ENCODE measurements at places on chromosomes 4 and X. TPM values are rescaled to one million over a fixed set of nuclear protein-coding genes. Genes with fewer than 3 reads are reported as not detected.

Gene DCAF4L1
- 0.16 TPM for total RNA-seq

Gene AFAP1
- 26.3 TPM for total RNA-seq

Gene BEND2
- total RNA-seq = not detected

Gene GPC4
- total RNA-seq = 70.3 TPM

Gene ACOX3
- total RNA-seq = 21.7 TPM

DNA sequence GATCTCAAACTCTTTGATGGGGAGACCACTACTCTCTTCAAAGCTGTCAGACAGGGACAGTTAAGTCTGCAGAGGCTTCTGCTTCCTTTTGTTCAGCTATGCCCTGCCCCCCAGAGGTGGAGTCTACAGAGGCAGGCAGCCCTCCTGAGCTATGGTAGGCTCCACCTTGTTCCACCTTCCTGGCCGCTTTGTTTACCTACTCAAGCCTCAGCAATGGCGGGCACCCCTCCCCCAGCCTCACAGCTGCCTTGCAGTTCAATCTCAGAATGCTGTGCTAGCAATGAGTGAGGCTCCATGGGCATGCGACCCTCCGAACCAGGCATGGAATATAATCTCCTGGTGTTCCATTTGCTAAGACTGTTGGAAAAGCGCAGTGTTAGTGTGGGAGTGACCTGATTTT lies 42.1 kb upstream of the UGT2B10 start:
- DNase-seq = no peak

GRCh38 chrX:107507093-107507743 lies 57.8 kb downstream of the FRMPD3 start:
- no peak for DNase-seq

DNA sequence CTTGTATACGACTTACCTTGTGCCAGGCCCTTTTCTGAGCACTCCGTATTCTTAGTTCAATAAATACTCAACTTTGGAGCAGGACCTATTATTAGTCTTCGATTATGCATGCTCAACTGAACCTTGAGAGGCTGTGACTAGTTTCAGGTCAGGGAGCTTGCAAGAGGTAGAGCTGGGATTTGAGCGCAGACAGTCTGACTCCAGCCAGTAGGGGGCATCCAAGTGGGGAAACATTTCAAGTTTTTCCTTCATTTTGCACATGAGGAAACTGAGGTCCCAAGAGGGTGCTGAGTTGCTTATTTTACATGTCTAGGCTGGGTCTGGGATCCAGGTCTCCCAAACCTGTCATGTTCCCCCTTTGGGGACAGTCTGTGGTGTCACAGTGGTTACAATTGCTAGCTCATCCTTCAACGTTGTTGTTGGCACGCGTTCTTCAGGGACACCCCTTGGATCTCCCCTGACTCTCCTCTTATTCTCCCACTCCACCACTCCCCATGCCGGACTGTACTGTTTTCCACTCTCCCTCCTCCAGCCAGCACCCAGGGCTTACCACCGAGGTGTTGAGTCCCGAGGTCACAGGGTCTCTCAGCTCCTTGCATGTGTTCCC lies 6.7 kb upstream of the PRICKLE3 start:
- no peak for DNase-seq

- DNase-seq = no peak
Measured at GRCh38 chrX:43566170-43566569, 89.9 kb upstream of the MAOA start.

DNA sequence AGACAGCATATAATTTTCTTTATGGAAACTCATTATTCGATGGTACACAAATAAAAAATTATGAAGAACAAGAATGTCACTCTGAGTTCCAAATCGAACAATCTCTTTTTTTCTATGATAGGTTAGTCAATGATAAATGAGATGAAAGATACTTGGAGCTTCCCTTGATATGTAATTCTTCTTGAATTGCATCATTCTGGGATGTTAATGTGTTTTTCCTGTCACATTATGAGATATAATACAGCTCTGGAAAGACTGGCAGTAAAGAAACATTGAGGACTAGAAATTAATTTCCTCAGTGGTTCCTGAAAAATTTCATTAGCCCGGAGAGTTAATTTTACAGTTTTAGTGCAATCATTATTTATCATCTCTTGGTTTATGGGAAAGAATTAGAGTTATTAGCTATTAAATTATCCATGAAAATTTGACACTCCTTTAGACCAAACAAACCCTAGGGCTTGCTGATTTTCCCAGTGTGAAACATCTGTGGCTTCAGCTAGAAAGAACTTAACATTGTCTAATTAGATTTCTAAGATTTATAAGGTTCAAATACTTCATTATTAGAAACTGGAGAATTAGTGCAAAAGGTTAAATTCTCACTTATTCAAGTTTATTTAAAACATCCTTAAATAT lies 1546.6 kb upstream of the TENM3 start:
- no peak for DNase-seq

DNA sequence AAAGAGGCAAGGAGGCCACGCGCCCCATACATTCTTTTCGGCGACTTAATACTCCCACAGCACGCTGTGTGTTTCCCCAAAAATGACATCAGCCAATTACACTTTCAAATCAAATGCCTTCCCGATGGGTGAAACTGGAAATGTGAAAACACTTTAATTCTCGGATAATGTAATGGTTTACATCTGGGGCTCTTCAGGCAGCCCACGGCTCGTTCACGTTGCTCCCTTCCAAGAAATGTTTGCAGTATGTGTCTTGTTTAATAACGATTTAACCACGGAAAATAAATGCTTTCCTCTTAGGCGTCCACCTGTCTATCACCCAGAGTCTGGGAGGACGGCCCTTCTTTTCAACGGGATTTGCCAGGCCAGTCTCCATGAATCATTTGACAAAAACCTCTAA lies 272.5 kb downstream of the SHOX start:
- no peak for DNase-seq

DNA sequence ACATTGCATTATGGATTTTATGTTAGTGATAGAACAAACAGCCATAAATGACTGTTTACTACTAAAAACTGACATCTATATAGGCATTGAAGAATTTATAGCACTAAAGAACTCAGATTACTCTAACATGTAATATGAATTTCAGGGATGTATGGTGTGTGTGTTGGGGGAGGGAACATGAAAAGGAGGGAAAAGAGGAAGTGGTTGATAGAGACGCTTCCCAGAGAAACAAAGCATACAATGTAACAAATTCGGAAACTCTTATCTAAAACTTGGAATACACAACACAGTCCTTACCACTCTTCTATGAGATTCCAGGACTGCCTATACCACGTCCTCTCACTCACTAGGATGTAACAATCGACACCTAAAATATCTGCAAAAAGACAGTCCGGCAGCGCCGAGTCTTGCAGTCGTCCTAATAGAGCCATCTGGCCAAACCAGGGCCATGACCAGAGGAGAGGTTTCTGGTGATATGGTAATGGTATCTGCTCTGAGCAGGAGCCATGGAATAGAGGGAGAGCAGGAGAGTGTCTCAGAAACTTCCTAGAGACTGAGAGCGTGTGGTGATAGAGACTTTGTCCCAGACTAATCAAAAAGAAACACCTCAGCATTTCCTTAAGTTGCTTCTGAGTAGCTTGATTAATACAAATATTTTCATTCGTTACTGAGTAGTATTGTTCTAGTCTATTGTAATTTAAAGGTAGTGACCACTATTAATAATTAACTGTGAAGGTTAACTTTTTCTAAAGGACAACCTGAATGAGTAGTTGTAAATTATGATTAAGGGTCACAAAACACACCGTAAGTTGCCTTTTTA lies 251.9 kb upstream of the ETNPPL start:
- no peak for DNase-seq

- no peak for DNase-seq
Measured at GRCh38 chr4:2042204-2042946, 16.8 kb upstream of the NAT8L start.

DNA sequence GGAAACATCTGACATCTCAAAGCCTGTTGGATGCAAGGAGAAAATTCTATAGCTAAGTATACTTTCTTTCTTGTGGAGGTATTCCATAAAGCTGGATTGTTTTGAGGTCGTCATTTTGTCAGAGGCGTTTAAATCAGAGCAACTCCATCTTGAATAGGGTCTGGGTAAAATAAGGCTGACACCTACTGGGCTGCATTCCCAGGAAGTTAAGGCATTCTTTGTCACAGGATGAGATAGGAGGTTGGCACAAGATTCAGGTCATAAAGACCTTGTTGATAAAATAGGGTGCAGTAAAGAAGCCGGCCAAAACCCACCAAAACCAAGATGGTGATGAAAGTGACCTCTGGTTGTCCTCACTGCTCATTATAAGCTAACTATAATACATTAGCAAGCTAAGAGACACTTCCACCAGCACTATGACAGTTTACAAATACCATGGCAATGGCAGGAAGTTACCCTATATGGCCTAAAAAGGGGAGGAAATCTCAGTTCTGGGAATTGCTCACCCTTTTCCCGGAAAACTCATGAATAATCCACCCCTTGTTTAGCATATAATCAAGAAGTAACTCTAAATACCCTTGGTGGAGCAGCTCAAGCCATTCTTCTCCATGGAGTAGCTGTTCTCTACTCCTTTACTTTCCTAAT lies 11.9 kb downstream of the HSD17B13 start:
- no peak for DNase-seq

- DNase-seq = no peak
Measured at GRCh38 chr4:107837317-107837716, 12.6 kb downstream of the SGMS2 start.

GRCh38 chrX:47223476-47224250 lies 5.2 kb downstream of the CDK16 start:
- peak; percentile 48 for DNase-seq

GRCh38 chr4:108109997-108110416 lies 58.7 kb downstream of the LEF1 start:
- no peak for DNase-seq

DNA sequence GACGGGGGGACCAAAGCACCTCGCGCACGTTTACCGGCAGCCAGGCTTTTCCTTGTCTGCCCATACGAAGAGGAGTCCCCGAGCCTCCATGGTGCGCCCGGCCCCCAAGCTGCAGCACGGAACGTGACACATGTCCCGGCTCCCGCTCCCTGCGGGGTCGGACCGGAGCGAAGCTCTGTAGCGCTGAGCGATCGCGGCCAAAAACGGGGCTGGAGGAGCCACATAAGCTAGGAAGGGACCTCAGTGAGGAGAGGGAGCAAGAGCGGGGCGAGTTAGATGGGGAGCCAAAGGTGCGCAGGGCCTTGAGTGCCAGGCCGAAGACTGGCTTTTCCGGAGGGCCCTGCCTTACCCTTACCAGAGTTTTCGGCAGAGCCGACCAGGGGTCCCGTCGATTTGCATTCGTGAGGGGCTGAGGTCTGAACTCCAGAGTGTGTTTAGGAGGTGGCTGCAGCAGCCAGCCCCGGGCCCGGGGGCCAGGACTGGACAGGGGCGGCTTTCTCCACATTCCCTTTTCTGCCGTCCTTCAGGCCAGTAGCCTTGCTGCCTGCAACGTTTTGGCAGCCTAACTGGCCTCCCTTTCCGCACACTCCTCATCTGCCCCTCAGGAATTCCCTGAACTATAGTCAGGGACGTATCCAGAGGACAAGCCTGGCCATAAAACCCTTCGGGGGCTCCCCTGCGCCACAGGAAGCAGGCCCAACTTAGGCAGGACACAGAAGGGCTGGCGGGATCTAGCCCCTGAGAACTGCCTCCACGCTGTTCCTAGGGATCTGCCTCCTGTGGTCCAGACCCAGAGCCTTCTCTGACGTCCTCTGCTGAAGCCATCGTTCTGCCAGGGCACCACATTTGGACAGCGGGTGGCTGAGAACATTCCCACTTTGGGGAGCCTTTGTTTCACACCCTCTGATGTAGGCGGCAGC lies 689 bp downstream of the SSR4 start:
- no peak for DNase-seq

- no peak for DNase-seq
Measured at GRCh38 chrX:30973784-30974427, 84.9 kb upstream of the TAB3 start.

DNA sequence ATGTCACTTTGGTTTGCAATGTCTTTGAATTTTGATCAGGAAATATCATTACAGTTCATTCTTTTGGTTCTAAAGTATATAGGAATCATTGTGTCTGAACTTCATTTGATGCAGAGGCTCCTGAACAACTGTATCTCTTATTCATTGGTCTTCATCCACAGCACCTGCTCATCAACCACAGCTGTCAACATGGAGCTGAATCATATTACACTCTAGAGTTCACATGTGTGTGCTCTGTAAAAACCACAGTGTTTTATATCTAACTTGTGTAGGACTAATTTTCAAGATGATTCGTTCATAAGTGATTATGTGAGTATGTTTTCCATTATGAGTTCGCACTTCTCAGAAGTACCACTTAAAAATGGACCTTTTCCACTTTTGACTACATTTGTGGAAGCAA lies 643.3 kb upstream of the FAM241A start:
- DNase-seq = no peak

- DNase-seq = no peak
Measured at GRCh38 chrX:110588853-110589252, 206.8 kb downstream of the CHRDL1 start.

GRCh38 chr4:53563824-53564223 lies 27.5 kb downstream of the LNX1 start:
- DNase-seq = no peak

GRCh38 chr4:78960926-78961325 lies 21.7 kb upstream of the PAQR3 start:
- DNase-seq = no peak

GRCh38 chr4:32858361-32858760 lies 2138.2 kb downstream of the PCDH7 start:
- DNase-seq = no peak

DNA sequence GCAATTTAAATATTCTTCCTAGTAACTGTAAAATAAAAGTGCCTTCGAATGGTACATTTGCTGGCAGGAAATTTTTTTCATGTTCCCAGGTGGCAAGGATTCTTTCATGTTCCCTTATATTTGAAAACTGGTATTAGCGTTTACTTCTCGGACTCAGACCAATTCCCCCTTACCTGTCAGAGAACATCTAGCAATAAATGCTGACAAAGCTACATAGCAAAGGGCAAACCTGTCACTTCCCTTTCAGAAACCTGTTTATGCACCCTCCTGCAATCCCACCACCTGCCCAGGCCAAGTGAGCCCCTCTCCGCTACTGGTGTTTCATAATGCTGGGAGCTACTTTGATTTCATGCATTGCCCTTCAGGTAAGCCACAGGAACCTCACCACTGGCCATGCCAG lies 98.2 kb downstream of the HPRT1 start:
- DNase-seq = no peak

- DNase-seq = no peak
Measured at GRCh38 chrX:30577362-30577991, at the start of gene TASL. Gene TASL, minus strand, starts transcription at chrX:30577766. Its CDS starts 17,411 bp downstream, at chrX:30560355.

DNA sequence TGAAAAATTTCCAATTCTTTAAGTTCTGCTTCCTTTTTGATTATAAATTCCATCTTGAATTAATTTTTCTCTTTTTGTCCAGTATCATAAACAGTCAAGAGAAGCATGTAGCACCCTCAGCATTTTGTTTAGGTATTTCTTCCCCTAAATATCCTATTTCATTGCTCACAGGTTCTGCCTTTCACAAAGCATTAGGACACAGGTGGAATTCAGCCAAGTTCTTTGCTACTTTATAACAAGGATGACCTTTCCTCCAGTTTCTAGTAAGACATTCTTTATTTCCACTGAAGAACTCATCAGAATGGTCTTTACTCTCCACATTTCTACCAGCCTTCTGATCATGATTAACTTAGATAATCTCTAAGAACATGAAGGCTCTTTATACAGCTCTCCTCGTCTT lies 7.4 kb downstream of the SLC9B1 start:
- no peak for DNase-seq
